ENCODE measurements at places on chromosomes 2 and 18.

- no peak for DNase-seq
Measured at GRCh38 chr2:154489266-154489858, 209.1 kb upstream of the KCNJ3 start.

DNA sequence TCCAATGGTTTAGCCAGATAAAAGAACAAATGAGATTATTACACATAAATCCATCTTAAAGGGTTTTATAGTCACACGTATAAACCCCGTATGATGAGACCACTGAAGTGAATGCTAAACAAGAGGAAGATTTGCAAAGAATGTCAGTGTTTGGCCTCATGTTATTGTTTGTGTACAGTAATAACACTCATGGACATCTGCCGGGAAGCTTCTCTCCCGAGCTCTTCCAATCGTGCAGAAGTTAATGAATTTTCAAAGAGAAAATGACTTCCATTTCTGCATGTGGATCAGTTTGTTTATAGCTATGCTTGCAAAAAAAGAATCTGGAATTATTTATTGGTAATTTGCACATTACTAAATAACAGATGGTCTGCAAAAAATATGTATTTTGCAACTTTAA lies 88.5 kb upstream of the APCDD1 start:
- DNase-seq = no peak

- no peak for DNase-seq
Measured at GRCh38 chr2:53268086-53268485, 499.5 kb upstream of the CHAC2 start.

GRCh38 chr2:43792653-43793052 lies 18.8 kb downstream of the DYNC2LI1 start:
- no peak for DNase-seq

DNA sequence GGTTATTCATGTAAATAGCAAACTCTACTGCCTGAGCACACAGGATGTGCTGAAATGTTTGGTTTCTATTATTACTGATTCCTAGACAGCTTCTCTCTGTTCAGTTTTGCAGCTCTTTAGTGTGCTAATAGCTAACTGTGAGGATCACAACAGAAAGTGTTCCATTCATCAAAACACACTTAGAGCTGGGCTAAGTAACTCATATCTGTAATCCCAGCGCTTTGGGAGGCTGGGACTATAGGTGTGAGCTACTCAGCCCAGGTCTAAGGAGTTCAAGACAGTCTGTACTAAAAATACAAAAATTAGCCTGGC lies 63.2 kb downstream of the MOGAT1 start:
- no peak for DNase-seq

DNA sequence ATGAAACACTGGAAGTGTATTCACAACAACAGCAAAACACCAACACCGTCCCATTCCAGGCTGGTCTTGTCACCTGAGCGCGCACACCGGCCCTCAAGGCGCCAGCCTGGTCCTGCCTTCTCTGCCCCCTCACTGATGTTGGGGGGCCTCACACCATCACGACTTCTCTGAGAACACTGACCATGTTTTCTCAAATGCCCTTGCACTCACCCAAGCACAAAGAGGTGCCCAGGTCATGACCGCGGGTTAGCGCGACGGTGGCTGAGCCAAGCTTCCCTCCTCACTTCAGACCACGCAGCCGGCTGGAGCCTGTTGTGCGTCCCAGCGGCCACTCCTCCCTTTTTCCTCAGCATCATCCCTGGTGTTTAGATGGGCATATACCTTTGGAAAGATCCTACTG lies 101.3 kb upstream of the SALL3 start:
- no peak for DNase-seq

Data from germinal center (tissue), 1 donor.